Bronchial epithelial cell (primary cell): ENCODE measurements at places on chromosomes 2 and 18. TPM values are rescaled to one million over a fixed set of nuclear protein-coding genes. Genes with fewer than 3 reads are reported as not detected.
A peak's percentile ranks its signal among the peaks of the same experiment; 100 is the strongest.

Gene C1QL2
- total RNA-seq = not detected in 2 replicates

Gene TMEM17
- total RNA-seq = 1.1 and 1.2 TPM in 2 replicates

Gene LONRF2
- under 0.01 TPM in 1 of 2 replicates, not detected in the other for total RNA-seq

DNA sequence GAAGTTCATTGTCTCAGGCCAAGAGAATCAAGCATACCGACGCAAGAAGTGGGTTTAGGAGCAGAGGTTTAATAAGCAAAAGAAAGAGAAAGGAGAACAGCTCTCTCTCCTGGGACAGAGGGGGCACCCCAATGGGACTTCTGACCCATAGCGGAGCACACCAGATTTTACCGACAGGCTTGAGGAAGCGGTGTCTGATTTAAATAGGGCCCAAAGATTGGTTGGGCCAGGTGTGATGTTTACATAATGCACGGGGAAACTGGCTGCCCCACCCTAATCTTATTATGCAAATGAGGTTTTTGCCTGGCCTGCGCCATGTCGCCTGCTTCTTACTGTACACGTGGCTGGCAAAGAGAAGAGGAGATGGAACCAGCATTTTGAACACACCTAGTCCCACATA is 106.2 kb downstream of the MREG start:
- no peak for DNase-seq

DNA sequence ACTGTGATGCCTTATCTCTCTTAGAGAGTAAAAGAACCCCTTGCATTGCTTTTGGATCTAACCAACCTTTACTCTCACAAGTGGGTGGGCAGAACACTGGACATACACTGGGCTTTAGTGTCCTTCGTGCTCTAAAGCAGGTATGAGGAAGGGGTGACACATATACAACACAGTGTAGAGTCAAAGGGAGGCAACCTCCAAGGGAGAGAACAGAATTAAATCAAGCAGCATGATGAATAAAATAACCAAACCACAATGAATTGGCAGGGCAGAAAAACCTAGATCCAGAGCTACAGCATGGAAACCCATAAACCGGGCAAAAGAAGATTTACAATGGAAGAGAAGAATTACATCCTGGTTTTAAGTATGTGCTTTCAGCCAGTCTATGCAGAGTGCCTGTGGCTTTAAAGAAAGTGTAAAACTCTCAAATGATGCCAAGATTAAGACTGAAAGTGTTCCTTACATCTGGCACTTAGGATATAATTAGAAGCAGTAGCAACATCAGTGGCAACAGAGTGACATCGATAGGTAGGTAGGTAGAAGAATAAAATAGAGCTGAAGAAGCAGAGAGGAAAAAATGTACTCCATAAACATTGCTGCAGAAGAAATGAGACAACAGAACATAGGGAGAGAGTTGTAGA is 191.7 kb upstream of the ZC3H15 start:
- DNase-seq = no peak

GRCh38 chr18:8359076-8359475 is 250.2 kb upstream of the RAB12 start:
- DNase-seq = no peak

DNA sequence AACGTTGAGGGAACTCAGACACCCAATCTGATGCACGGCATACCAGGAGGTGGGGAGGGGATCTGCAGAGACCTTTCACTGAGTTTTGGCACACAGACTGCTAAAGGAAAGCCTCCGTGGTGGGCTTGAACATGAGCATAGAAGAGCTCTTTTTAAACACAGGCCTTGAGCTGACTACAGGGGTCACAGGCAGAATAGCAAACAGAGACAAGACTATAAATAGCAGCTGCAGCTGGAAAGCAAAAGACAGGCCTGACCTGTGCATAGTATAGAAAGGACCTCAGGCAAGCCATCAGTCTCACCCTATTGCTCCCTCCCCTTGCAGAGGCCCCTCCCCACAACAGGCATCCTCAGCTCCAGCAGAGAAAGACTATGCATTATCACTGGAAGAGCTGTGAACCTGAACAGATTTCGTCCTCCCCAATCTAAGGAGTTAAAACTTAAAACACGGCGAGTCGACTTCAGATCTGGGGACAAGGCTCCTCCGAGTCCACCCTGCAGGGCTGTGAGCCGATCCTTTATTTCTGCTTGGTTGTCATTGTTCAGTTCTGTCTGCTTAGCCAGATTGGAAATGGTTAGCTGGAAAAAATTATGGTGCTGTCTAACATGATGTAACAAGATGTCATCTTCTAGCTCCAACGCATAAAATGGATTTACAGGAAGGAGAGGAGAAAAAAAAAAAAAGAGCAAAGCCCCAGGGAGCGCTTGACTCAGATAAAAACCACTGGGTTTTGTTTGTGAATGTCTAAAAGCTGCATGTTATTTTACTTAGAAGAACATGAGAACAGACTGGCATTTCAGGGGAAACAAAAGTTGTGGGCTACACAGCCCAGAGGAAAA is 25.2 kb upstream of the LCLAT1 start:
- DNase-seq = peak; percentile 46

GRCh38 chr2:16608661-16609643 is 56.7 kb downstream of the CYRIA start:
- DNase-seq = peak; percentile 77

GRCh38 chr2:20190876-20191713 is 33.8 kb downstream of the SDC1 start:
- no peak for DNase-seq

DNA sequence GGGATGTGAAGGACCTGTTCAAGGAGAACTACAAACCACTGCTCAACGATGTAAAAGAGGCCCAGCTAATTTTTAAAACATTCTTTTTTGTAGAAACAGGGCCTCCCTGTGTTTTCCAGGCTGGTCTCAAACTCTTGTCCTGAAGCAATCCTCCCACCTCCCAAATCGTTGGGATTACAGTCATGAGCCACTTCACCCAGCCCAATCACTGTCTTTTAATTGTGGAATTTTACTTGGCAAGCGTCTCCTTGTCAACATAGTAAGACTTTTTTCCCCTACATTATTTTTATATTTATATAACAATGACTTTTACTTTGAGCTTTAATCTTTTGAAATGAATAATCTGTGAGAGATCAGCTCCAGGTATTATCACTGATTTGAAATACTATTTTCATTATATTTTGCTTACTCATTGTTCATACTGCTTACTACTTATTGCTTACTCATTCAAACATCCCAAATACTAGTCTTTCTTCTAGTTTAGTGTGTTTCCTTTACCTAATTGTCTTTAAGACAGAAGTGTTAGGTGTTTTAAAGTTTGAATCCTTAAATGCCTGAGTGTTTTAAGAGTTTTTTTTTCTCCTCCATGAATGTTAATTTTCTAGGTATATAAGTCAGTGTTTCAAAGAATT is 48.9 kb downstream of the PTPN4 start:
- DNase-seq = peak; percentile 38

DNA sequence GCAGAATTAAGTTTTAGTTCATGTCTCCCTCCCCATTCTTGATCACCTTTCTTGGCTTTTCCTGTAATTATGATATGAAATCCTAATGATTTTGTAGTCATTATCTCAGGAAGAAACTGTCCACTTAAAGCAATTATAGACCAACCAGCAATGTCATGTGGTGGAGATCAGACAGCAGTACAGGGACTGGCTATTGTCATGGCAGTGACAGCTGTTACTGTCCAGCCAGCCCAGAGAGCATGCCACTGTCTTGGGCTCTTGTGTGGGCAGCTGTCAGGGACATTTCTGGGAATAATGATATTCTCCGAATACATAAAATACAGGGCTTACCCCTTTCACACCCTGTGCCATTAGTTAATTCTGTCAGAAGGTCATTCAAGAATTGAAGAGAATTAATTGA is 355.3 kb upstream of the RAB12 start:
- DNase-seq = no peak

GRCh38 chr2:73528688-73529087 is 113.5 kb downstream of the NAT8 start:
- DNase-seq = no peak

GRCh38 chr2:174180165-174180724 is 68.1 kb downstream of the OLA1 start:
- DNase-seq = peak; percentile 29

DNA sequence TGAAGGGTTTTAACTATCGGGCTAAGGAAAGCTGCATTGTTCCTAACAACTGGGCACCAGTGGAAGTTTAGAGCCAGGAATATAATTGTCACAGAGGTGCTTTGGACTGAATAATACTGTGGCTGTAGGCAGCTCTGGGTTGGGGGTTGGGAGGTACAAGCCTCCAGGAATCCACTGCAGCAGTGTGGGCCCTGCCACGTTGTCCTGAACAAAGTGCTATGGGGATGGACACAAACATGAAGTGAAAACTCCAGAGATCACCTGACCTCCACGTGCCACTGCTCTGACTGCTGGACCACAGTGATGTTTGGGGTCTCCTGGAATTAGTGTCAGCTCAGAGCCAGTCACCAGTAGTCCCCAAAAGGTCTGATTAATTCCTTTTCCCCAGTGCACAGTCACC is 110.9 kb downstream of the BCL2 start:
- no peak for DNase-seq
